ENCODE measurements at places on chromosomes 7 and 10. TPM values are rescaled to one million over a fixed set of nuclear protein-coding genes. Genes with fewer than 3 reads are reported as not detected.

DNA sequence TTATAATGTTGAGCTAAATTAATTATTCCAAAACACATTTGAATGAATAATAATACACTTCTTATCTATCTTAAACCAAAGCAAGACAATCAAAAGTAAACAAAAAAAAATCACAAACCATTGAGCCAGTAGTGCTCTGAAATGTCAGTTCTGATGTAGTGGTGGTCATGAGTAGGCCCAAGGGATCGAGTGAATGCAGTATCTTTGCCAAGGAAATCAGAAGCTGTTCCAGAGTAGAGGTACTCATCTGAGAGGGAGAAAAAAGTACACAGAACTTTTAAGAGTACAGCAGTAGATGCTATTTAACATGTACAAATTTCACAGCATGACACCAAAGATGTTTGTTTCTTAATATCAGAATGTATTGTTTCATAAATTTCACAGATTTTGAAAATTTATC is 121.5 kb downstream of the SEMA3D start:
- peaks cover 39% of the 10 kb centered on the region for H3K4me1 ChIP-seq
- peaks cover 33% of the 10 kb centered on the region for H3K36me3 ChIP-seq
- H3K27ac ChIP-seq = peak overlapping the region; percentile 13
- H3K4me3 ChIP-seq = no peak overlapping the region
- no peak for DNase-seq

- no peak overlapping the region for H3K4me3 ChIP-seq
- H3K36me3 ChIP-seq = no peaks in the 10 kb centered on the region
- H3K27me3 ChIP-seq = no peaks in the 10 kb centered on the region
- DNase-seq = no peak
These were observed 236.8 kb downstream of the RNLS start for GRCh38 chr10:88346144-88346977.

DNA sequence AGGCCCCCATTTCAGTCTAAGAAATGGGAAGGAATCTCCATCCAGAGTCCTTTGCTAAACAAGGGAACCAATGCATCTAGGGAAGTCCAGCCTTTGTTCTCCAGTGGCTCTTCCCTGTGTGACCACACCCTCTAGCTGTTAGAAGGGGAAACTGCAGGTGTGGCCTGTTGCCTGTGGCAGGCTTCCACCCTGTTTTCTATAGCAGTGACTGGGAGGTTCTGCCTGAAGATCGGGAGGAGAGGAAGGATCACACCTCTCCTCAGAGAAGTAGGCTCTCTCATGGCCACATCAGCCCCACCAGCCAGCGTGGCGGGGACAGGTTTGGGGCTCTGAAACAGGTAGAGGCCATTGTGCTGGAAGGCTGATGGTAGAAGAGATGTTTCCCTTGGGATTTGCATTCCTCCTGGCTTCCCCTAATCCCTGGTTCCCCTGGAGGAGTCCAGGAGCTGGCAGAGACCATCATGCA is 47.7 kb upstream of the TRIM8 start:
- peaks cover 11% of the 10 kb centered on the region for H3K36me3 ChIP-seq
- no peak overlapping the region for H3K4me3 ChIP-seq
- no peak for DNase-seq

The EDRF1 gene
- 49.7 TPM for total RNA-seq

DNA sequence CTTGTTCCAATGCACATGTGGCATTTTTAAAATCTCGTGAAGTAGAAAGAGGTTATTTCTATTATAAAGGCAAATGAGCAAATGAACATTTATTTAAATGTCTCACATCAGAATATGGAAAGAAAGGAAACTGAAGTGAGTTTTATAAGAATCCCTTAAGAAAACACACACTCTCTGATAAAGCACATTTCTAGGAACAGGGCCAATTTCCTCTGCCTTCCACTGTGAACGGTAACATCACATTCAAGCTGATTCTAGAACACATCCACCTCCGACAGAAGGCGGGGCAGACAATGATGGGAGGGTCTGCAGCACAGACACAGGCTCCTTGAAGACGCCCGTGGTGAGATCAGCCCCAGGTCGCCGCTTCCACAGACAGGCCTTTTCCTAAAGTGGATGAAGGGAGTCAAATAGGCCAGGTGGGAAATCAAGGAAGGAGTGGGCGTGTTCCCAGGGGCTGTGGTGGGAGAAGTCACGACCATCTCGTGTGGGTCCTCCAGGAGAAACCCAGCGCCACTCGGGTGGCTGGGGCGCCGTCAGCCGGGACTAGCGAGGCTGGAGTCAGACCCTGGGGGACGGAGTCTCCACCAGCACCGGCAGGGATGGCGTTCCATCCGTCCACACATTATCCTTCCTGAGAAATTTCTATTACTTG is 31.1 kb downstream of the PITRM1 start:
- DNase-seq = no peak
- H3K36me3 ChIP-seq = peaks cover 63% of the 10 kb centered on the region
- H3K4me1 ChIP-seq = peaks cover 13% of the 10 kb centered on the region
- H3K4me3 ChIP-seq = no peak overlapping the region
- H3K27me3 ChIP-seq = no peaks in the 10 kb centered on the region

DNA sequence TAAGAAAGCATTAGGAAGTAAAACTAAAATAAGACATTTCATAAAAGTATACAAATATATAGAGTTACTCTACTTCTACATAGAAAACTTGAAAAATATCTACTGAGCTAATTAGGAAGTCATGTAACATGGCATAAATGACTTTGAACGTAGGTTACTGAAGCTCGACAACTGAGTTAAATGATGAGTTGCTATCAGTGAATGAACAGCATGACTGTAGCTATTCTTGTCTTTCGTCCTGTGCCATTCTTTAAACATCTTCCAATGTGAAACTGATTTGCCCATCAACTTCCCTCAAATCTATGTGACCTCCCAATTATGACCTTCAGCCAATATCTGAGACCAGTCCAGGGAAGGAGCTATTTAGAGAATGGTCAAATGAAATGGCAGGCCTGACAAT is 113.5 kb upstream of the NEBL start:
- DNase-seq = no peak
- no peak overlapping the region for H3K4me3 ChIP-seq
- no peaks in the 10 kb centered on the region for H3K4me1 ChIP-seq
- no peaks in the 10 kb centered on the region for H3K36me3 ChIP-seq

The ADRA2A gene
- 4.7 TPM for total RNA-seq

DNA sequence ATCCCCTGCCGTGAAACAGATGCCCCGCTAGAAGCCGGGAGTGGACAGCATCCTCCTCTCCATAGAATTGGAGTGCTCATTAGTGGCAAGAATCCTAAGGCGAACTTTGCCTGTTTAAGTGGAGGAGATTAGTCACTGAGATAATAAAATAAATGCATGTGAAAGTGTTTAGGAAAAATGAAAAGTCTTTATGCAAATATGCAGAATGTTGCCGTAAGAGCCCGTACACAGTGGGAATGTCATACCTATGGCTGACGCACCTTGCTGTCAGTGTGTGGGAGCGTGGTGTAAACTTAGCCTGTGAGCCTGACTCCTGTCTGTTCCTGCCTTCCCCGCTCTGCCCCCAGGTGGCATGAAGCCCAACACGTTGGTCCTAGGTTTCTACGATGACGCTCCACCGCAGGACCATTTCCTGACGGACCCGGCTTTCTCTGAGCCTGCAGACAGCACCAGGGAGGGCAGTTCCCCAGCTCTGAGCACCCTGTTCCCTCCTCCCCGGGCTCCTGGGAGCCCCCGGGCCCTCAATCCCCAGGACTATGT is 1.7 kb upstream of the TRIP6 start:
- peak overlapping the region; percentile 24 for H3K4me3 ChIP-seq
- H3K27ac ChIP-seq = peak overlapping the region; percentile 56
- no peak for DNase-seq
- H3K36me3 ChIP-seq = peaks cover 12% of the 10 kb centered on the region

The ADAM8 gene
- 16.9 TPM for total RNA-seq

DNA sequence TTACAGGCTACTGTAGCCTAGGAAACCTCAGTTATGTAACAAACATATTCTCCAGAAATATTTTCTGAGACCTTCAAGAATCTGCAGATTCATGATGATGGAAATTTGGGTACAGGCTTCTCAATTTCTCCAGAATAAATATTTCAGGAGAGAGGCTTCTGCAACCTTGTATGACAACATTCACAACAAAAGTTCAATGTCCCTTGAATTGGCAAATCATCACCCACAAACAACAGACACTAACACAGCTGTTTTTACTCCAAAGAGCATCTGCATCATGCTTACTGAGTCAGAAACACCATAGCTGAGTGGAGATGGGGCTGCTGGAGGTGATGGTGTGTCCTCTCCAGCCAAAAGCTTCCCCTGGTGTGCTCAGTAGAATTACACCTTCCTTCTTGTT is 9.3 kb upstream of the COBL start:
- H3K4me1 ChIP-seq = peaks cover 4% of the 10 kb centered on the region
- H3K27ac ChIP-seq = no peak overlapping the region
- H3K36me3 ChIP-seq = no peaks in the 10 kb centered on the region
